NCI-H2171 (cell line): ENCODE measurements at places on chromosomes 6 and 20.
A peak's percentile ranks its signal among the peaks of the same experiment; 100 is the strongest.

GRCh38 chr6:12911427-12911826 is 194.9 kb downstream of the PHACTR1 start:
- peak; percentile 4 for DNase-seq

DNA sequence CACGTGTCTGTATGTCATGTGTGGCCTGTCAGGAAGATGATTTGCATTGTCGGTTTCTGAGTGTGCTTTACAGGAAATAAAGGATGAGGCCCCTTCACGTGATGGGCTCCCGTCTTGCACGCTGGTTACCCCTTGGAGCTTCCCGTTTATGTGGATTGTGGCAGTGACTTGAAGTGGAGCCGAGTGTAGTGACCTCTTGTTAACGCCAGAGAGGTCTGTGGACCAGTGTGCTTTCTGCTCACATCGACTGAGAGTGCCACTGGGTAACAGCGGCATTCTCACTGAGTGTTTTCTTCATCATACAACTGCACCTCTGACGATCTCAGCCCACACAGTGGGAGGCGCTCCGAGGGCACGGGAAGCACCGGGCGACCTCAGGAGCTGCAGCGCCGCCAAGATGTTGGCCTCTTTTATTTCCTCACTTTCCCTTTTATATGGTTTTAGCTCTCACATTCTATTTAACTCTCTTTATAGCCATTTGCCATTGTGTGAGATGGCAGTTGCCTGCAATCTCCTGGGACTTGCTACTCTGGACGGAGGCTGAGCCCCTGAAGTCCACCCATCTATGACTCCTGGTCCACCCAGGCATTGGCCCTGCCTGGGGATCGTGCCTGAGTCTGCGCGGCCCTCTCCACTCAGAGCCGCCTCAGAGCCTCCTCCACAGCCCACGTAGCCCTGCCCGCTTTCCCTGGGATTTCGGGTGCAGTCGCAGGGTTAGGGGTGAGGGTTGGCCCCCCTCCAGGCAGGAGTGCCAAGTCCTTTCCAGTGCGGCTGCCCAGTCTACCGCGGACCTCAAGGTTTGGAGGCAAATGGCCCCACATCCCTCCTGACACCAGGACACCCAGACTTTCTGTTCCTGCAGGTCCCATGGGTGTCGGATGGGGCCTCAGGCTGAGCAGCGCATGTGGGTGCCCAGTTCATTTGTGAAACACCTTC is 238.9 kb downstream of the ERMARD start:
- no peak for DNase-seq

- DNase-seq: no peak
These were observed 387.9 kb downstream of the ADGRB3 start for GRCh38 chr6:69022993-69023392.

GRCh38 chr6:11769244-11769643 is 9.4 kb downstream of the ADTRP start:
- DNase-seq: no peak

DNA sequence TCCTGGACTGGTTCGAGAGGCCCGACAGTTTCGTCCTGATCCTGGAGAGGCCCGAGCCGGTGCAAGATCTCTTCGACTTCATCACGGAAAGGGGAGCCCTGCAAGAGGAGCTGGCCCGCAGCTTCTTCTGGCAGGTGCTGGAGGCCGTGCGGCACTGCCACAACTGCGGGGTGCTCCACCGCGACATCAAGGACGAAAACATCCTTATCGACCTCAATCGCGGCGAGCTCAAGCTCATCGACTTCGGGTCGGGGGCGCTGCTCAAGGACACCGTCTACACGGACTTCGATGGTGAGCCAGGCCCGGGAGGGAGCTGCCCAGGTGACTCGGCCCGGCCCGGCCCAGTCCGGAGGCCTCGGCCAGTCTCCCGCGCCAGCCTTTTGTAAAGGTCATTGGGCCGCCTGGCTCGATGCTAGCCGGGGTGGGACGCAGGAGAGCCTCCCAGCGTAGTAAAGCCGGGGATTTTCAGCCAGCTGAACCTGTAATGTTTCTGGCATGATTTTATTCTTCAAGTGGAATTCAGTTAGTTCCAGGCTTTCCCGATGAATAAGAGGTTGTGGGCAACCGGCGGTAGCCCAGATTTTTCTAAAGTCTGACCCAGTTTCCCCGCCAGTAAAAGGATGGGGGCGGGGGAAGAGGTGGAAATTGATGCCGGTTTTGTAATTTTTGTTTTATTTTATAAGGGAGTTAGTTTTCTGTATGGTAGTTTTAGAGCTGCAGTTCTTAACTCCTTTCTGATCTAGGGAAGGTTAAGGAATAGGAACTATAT is 1.4 kb downstream of the PIM1 start:
- DNase-seq: no peak

DNA sequence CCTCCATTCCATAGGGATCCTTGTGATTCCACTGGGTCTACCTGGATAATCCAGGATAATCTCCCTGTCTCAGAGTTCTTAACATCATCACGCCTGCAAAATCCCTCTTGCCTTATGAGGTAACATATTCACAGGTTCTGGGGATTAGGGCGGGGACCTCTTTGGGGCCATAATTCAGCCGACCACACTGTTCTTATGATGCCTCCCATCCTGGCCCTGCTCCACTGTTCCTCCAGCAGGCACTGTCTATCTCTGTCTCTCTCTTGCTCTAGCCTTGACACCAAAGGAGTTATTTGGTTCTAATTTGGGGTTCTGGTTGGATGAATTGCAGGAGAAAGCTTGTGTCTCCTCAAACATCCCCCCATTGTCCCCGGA is 168.1 kb downstream of the NFATC2 start:
- no peak for DNase-seq

- DNase-seq: no peak
These were observed 530.2 kb downstream of the DHX35 start for GRCh38 chr20:39492223-39492797.

- DNase-seq: no peak
These were observed 26.1 kb upstream of the RIPPLY2 start for GRCh38 chr6:83827050-83827449.

DNA sequence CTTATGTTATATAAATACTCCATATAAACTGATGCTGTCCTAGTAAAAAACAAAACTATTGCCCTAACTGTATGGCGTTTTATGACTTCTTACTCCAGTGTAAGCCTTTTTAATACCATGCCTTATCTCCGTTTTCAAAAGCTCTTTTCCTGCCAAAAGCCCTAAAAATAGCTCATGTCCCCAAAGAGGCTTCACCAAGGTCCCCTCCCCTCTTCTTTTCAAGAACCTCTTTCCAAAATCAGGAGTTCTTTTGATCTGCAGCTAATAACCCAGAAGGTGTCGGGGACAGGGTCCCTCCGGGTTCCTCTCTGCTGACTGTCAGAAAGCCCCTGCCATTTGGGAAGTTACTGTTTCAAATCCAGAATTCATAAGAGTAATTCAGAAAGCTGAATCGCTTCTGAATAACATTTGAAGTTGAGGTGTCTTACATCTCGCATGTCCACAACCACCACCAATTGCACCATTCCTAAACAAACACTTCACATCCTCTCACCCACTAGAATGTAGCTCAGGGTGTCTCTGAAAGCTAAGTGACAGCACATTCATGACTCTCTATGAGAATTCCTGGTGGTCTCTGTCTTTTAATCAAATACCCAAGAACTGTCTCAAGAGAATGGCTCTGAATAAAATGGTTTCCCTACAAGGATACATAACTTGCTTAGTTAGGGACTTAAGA is 13.3 kb downstream of the TASP1 start:
- no peak for DNase-seq

DNA sequence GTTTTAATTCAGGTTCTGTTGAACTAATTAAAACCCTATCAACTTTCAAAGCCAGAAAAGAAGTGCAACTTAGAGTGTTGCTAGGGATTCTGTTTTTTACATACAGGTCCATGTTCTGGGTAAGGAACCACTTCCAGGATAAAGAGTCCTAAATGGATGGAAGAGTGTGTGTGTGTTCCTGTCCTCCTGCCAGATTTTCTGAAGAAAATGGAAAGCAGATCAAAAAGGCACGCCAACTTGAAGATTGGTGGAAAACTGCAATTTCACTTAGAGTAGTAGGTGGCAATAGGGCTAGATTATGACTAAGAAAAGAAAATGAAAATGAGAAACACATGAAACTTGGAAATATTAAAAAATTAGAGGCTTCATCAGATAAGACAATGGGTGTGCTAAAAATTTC is 85.3 kb downstream of the COL21A1 start:
- DNase-seq: no peak

- DNase-seq: no peak
These were observed 27.2 kb downstream of the AIG1 start for GRCh38 chr6:143087856-143088255.

DNA sequence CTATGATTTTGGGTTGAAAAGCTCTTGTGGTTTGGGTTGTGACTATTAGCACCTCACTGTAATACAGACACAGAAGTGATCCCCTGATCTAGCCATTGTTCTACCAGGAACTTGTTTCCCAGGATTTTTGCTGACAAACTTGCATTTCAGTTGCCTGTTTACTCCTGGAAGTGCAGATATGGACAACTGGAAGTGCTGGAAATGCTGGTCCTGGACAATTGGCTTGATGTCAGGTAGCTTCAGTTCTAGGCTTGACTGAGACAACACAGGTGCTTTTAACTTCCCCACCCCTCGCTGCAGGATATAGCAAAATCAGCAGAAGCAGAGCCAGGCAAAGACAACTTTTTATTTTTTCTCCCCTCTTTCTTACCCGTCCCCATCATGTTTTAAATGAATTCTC is 27.1 kb upstream of the FBXO30 start:
- DNase-seq: no peak

DNA sequence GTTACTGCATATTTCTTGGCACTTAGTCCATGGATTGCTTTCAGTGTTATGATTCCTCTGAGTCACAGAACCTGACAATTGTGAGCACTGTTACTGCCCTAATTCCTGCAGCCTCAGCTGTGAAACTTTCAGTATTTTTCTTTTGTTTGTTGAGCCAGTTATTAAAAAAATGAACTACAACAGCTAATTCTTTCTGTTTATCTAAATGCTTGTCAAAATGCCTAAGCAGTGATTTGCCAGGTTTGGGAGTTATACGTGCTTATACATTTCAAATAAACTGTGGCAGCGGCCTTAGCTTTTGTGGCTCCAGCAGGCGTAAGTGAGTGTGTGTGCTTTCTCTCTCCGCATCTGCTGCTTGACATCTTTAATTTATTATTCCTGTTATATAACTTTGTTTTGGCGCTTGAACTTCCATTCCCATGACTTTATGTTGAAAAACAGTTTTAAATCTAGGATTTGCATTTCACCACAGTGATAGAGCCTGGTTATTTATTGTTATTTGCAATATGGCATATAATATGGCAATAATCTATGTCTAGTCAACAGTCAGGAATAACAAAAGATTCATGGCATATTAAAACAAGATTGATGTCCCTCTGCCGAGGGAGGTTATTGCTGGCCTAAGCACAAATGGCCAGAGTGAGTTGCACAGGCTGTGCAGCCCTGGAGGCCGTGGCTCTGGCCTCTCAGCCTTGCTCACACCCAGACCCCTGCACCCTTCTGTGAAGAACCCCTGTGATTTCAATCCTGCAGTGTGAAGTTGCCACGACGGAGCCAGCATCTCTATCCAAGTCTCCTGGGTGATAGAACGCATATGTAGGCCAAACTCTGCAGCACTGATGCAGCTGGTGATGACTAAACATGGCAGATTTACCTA is 303.4 kb downstream of the THBS2 start:
- no peak for DNase-seq

- no peak for DNase-seq
These were observed 117.5 kb downstream of the GPX5 start for GRCh38 chr6:28643017-28643740.

DNA sequence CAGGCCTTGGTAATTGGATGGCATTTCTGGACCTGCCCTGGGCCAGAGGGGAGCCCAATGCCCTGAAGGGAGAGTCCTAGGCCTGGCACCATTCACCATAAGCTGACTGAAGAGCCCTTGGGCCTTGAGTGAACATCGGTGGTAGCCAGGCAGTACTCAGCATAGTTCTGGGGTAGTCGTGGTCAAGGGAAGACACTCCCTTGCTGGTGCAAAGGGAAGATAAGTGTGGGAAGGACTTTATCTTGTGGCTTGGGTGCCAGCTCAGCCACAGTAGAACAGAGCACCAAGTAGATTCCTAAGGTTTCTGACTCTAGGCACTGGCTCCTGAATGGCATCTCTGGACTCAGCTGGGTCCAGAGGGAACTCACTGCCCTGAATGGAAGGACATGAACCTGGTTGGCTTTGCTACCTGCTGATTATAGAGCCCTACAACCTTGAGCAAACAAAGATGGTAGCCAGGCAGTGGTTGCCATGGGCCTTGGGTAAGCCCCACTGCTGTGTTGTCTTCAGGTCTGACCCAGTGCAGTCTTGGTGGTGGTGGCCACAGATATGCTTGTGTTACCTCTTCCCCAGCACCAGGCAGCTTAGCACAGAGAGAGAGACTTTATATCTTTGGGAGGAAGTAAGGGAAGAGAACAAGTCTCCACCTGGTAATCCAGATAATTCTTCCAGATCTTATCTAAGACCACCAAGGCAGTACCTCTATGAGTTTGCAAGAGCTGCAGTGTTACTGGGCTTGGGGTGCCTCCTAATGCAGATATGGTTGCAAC is 83.5 kb downstream of the PRDM13 start:
- no peak for DNase-seq

- no peak for DNase-seq
These were observed 8.0 kb upstream of the MYBL2 start for GRCh38 chr20:43658723-43659419.

GRCh38 chr6:29976588-29977424 is 34.5 kb downstream of the HLA-A start:
- DNase-seq: peak; percentile 65

- DNase-seq: no peak
These were observed 64.6 kb upstream of the TXNDC5 start for GRCh38 chr6:7974938-7975763.

DNA sequence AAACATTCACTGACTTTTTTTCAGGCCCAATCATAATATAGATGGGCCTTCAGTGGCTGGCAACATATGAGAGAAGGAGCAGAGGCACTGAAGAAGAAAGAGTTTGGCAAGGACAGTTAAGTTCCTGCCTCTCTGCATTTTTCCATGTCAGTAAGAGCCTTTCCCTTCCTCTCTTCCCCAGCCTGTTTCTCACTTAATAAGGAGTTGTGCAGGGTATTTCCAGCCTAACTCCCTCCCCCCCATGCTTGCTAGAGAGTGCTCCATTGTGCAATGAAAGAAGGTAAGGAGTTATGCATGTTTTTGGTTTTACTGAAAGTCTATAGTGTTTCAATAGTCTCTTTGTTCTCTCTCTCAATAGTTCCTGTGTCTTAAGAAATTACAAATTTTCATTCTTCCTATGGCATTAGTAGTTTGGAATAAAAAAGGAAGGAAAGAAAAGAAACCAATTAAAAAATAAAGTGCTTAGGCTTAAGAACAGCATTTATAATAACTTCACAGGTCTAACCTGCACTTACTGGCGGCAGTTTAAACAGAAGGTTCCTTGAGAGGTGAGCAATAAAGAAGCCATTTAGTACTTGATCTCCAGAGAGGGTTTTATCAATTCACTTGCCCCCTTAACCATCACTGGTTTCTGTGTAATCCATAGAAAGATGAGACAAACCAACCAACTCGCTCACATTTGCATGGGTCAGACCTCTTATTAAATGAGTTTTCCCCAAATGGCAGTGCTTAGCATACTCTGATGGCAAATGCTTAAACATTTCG is 251.1 kb downstream of the PTPRT start:
- DNase-seq: no peak

- DNase-seq: no peak
These were observed 27.9 kb upstream of the POPDC3 start for GRCh38 chr6:105207524-105208269.
